ENCODE measurements at places on chromosomes 4 and X. TPM values are rescaled to one million over a fixed set of nuclear protein-coding genes. Genes with fewer than 3 reads are reported as not detected.

GRCh38 chrX:93673056-93673868, at the start of gene NAP1L3:
TSS of gene NAP1L3 (minus strand) at chrX:93673578. CDS start at chrX:93673304, 274 bp downstream.
- DNase-seq: peak; percentile 72

DNA sequence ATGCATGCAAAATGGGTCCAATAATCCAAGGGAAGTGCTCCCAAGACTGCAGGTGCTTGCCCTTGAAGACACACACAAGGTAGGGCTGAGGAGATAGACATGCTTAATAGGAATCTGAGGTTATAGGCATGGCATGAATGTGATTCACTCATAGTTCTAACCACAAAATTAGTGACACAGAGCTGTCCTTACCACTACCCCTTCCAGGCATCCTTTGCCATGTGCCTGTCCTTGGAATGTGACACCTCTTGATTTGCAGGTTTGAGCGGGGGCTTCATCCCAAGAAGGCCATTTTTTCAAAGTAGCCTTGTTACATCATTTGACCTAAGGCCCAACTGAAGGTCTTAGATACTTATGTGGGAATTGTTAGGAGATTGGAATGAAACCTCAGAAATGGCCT, 112.5 kb downstream of the CCNG2 start:
- DNase-seq: no peak

GRCh38 chr4:84644087-84644486, 61.2 kb downstream of the CDS1 start:
- DNase-seq: no peak

GRCh38 chr4:73668782-73669201, 48.6 kb upstream of the RASSF6 start:
- DNase-seq: no peak

GRCh38 chrX:153539171-153539978, 21.9 kb downstream of the ATP2B3 start:
- peak; percentile 79 for DNase-seq

HSD17B13 gene
- 0.22 TPM for total RNA-seq

LNX1 gene
- total RNA-seq: 11.2 TPM

DNA sequence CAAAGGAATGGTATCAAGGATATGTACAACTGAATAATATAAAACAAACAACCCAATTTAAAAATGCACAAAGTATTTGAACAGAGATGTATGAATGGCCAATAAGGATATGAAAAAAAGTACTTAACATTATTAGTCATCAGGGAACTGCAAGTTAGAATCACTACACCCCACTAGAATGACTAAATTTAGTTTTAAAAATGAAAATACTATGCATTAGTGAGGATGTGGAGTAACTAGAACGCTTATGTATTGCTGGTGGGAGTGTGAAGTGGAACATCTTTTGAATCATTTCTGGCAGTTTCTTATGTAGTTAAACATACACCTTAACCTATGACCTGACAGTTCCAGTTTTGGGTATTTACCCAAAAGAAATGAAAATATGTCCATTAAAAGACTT, 13.0 kb upstream of the SLC16A2 start:
- no peak for DNase-seq

DNA sequence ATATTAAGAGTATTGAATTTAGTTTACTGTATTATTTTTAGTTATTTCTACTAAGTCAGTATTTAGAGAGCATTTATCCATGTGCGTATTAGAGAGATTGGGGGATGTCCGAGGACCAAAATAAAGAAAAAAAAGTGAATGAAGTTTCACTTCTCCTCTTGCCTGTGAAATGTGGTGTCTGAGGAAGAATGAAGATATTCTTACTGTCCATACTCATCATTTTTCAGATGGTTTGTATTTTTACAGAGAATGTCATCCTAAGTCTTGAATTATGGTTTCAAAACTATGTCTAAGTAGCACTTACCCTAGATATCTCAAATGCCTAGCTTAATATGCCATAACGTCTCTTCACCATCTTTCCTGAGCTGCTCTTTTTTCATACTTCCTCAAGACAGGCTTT, 854.3 kb downstream of the C4orf33 start:
- DNase-seq: no peak

DNA sequence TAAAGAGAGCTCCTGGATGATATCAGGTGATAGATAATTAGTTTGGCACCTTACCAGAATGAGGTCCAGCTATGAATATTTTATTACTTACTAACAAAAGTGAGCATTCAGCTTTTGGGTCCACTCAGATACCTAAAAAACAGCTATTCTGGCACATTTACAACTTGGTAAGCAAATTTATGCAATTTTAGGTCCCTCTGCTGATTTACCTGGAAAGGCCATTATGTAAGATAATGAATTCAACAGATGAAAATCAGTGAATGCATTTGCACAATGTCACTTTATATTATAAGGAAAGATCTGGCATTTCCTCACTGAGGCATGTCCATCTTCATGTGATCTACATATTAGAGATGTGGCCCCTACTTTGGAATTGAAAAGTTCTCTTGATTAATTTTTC, 517.0 kb downstream of the SPRY1 start:
- no peak for DNase-seq

DNA sequence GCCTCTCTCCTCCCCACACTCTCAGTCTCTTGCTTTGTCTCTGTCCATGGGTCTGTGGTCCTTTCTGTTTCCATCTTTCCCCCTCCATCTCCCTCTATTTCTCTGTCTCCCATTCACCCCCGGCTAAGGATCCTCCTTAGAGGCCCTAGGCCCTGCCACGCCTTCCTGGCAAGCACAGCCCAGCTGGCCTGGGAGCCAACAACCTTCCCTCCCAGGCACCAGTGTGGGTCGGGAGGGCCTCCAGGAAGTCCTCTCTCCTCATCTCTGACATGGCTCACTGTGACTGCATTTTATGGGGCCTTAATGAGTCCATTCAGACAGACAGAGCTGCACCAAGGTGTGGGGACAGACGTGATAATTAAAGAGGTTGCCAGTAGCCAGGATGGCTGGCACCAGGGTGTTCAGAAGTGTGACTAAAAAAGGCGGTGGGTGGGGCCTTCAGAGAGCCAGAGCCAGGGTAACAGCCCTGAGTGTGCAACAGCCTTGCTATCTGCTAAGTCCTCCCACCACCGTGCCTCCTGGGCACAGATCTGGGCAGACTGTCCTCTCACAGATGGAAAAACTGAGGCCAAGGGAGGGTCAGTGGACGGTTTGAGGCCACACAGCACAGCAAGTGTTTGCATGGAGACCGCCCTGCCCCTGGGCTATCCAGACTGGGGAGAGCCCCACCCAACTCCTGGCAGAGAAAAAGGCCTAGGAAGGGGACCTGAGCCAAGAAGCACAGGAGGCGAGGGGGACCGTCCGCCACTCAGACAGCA, 31.5 kb downstream of the BLOC1S4 start:
- no peak for DNase-seq

GRCh38 chr4:71473541-71474240, 134.9 kb downstream of the SLC4A4 start:
- no peak for DNase-seq

GRCh38 chr4:119025916-119026661, 109.5 kb upstream of the MYOZ2 start:
- DNase-seq: no peak

TMPRSS11A gene
- not detected for total RNA-seq

- DNase-seq: no peak
These were observed 32.7 kb downstream of the NFKB1 start for GRCh38 chr4:102533904-102534303.

SHROOM2 gene
- total RNA-seq: 0.60 TPM

USP17L26 gene
- total RNA-seq: not detected

GRCh38 chrX:131752493-131753198, 208.8 kb downstream of the OR13H1 start:
- no peak for DNase-seq

DNA sequence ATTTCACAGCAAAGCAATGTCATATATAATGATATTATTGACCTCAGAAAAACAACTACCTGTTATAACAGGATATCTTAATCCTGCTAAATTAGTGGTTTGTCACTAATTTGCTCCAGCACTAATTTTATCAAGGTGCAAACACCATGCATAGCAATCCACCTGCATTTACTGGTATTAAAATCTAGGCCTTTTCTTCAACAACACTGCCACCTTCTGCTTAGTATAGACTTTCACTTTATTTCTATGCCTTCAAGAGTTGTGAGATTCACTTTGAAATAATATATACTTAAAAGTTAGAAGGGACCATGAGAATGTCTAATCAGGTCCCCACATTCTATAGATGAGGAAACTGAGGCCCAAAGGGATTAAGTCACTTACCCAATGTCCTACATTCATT, 82.1 kb upstream of the IQCM start:
- DNase-seq: no peak

DNA sequence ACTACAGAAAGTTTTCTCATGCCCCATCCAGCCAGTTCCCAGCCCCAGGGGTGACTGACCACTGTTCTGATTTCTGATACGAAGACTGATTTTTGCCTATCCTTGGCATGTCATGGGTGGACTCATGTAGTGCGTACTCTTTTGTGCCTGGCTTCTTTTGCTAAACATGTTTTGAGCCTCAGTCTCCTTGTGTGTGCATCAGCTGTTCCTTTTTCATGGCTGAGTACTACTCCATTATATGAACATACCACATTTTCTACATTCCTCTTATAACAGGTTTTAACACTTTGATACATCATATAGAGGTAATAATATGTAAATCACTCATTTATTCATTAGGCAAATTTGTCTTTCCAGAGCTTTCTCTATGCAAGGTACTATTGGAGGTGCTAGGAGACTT, 126.7 kb downstream of the ANAPC4 start:
- no peak for DNase-seq

DNA sequence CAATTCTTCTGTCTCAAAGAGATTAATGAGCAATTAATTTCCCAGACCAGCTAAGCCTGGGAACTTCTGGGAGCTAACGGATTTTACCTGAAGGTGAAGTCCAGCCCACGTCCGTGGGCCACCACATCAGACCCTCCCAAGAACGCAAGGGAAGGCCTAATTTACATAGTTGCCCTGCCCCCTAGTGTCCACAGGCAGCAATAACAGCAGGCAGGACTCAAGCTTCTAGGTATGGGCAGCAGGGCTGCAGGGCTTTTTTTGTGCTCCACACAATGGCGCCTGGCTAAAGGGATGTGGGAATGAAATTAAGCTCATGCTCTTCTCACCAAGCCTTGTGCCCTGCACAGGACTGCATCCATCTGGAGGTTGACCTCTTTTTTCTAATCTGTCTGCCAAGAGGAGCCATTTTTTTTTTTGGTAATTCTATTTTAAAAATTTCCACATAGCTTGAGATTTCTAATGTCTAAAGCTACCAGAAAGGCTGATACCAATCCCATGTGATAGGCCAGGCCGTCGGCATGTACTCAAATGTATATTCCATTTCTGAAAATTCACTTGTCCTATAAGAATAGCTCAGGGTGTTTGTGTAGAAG, 111.9 kb upstream of the TMEM164 start:
- peak; percentile 64 for DNase-seq

DNA sequence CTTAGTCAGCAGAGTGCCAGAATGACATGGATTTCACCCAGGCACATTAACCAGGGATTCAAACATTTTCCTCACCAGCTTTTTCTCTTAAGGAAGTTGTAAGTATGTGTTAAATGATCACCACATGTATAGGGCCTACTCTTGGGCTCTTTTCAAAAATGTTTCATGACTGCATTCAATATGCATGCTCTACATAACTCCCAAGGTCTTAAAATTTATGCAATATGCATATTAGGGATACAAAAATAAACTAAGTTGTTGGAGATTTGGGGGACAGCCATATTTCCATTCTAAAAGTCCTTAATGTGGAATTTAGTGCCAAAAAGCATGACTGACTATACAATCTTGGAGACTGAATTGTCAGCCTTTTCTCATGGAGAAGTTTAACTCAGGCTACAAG, 25.0 kb upstream of the TRPC5OS start:
- no peak for DNase-seq

GRCh38 chrX:39144323-39144722, 343.1 kb downstream of the MID1IP1 start:
- DNase-seq: no peak

- no peak for DNase-seq
These were observed 14.8 kb downstream of the HOPX start for GRCh38 chr4:56666279-56666678.

DNA sequence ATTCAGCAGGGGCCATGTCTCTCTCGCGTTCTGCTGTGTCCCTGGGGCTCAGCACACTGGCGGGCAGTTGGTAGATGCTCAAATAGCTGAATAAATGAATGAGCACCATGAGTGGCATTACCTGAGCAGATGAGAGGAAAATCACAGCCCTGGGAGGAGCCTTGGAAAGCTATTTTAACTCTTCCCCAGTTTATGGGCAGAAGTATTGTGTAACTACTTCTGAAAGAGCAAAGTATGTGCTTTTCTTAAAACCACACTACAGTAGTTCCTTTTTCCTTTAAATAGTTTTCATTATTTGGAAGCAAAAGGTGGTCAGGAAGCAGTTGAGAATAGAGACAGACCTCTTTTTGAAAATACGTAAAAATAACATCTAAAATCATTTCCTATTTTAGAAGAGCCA, 3.0 kb upstream of the PLAC1 start:
- no peak for DNase-seq

CASK gene
- total RNA-seq: 16.6 TPM

DNA sequence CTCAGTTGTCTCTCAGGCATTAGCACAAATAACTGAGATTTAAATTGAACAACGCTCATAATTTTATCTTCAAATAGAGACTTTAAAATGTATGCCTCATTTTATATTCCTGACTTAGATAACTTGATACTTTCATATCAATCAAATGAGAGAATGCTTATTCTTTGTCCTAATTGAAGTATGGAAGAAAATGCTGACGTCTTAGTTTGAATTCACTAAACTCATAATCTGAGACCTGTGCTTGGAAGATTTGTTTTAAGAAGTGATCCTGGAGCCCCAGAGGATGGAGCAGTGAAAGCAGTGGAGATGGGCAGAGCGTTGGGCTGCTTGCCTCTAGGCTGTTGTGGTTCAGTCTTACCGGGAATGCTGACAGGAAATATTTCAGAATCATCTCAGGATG, 76.1 kb downstream of the ZNF518B start:
- no peak for DNase-seq

POU3F4 gene
- total RNA-seq: not detected

DNA sequence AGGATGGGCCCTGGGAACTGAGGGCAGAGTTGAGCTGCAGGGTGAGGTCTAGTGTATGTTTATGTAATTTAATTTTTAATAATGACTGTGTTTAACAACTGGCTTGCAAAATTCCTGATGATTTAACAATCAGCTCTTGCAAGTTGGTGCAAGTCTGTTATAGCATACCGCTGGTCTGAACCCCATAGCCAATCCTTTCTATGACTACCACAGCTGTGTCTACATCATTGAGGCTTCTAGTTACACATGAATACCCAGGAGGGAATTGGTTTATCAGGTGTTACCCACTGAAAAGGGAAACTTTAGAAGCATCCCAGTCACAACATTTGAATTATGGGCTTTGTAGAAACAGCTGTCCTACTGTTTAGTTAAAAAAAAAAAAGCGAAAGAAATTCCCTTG, 38.3 kb downstream of the SUPT20HL1 start:
- DNase-seq: no peak

ADRA2C gene
- total RNA-seq: 6.9 TPM

- peak; percentile 20 for DNase-seq
These were observed 68.0 kb downstream of the ADRA2C start for GRCh38 chr4:3834186-3834662.

GRCh38 chr4:134308910-134309309, 107.3 kb upstream of the PABPC4L start:
- DNase-seq: no peak

Data from Right ventricle myocardium inferior (tissue), 1 donor.